Kidney tubule cell (primary cell): ENCODE measurements at places on chromosomes 1 and 21.

DNA sequence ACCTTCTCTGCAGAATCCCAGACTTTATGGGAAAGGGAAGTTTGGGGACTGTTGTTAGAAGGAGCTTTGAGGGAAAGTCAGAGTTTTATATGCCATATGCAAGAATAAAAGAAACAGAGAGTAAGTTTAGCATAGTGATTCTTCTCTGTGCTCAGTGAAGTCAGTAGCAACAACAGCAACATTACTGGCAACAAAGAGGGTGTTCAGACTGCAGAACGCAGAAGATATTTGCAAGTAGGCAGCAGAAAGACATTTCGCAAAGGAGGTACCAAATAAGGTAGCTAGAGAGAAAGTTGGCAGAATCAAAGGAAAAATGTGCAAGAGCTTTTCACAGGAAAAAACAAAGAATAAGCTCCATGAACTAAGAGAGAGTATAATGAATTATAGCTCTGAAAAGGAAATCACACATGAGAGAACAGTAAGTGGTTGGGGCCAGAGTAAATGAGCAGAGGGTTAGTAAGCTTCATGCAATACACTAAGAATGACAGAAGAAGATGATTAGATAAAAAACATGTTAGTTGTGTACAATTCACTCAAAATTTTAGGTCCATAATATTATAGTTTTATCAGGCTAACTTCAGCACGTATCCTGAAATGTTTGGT is 98.1 kb downstream of the NEGR1 start:
- DNase-seq, result peak; percentile 17

DNA sequence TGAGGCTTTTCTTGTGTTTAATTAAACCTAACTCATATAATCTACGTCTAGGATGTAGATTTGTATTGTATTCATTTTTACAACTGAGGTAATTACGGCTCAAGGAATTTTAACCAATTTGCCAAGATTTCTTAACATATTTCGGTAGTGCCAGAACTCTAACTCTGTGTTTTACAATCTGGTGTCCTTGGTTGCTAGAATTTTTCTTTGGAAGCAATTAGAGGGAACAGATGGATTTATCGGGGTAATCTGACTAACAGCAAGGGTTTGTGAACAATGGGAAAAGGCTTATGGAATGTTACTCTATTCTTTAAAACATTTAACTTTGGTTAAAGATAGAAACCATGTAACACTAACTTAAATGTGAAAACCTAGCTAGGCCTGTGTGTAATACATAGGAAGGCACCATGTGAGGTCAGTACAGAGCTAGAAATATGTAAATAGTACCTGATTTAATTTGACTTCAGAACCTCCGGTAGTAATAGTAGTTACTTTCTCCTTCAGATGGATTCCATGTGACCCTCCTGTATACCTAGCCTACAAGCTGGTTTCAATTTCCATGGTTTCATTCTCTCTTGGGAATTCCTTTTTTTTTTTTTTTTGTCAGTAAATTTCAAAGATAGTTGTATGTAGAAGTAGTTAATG is 1.2 kb downstream of the MTF2 start:
- DNase-seq, result peak; percentile 79

- peak; percentile 57 for DNase-seq
Measured at GRCh38 chr21:26405071-26405470, 168.0 kb downstream of the CYYR1 start.

DNA sequence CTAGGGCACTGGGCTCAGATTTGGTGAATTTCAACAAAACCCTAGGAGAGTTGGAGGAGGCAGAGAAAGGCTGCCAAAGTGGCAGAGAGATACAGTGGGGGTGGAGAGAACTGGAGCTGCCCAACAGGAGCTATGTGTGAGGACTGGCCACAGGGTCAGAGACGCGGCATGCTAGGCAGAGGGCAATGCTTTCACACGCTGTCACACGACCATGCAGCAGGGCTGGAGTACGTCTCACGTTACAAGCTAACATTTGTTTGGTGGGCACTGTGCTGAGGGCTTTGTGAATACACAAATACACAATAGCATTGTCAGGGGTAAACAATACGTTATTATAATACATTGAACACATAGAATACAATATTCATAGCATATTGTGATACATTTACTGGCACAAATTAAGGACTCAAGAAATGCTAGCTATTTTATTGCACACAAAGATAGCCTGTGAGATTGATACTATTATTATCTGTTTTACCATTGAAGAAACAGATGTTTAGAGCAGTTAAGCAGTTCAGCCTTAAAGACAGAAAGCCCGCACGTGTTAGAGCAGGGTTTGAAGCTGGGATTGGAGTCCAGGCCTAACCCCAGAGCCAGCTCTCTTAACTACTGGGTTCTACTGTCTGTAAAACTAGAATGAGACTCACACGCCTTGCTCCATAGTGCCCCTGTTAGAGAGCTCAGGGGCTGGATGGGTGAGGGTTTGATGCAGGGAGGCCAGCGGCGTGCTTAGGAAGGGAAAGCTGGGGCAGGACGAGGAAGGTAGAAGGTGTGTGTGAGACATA is 4.5 kb downstream of the RAB7B start:
- no peak for DNase-seq

DNA sequence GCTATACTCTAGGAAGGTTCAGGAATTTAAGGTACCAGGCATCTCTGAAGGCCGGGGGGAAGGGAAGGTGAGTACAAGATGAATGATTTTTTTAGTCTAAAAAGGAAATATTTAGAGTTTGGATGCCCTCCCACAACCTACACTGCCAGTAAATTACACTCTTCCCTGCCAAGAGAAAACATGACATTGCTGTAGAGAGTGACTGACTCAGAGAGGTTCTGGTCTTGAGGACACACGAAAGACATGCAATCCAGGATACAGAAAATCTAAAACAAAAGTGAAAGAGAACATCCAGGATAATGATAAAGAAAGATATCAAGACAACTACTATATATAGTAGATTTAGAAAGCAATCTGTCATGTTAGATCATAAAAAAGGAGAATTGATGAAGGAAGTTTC is 200.5 kb downstream of the TYW3 start:
- no peak for DNase-seq

GRCh38 chr1:32115496-32115895 is 7.6 kb downstream of the KPNA6 start:
- DNase-seq, result peak; percentile 25

- DNase-seq, result peak; percentile 90
Measured at GRCh38 chr1:45687754-45688740, at the start of gene TMEM69. Gene TMEM69, plus strand, starts transcription at chr1:45688181. Its CDS starts 2,888 bp downstream, at chr1:45691069.

- peak; percentile 94 for DNase-seq
Measured at GRCh38 chr1:206469933-206470691, at the start of gene IKBKE. Gene IKBKE, plus strand, starts transcription at chr1:206470476. Its CDS starts 2,752 bp downstream, at chr1:206473228.

- DNase-seq, result peak; percentile 97
Measured at GRCh38 chr1:85278853-85279314, 2.5 kb upstream of the BCL10 start.

GRCh38 chr1:40143891-40144575 is 17.2 kb upstream of the RLF start:
- peak; percentile 72 for DNase-seq

DNA sequence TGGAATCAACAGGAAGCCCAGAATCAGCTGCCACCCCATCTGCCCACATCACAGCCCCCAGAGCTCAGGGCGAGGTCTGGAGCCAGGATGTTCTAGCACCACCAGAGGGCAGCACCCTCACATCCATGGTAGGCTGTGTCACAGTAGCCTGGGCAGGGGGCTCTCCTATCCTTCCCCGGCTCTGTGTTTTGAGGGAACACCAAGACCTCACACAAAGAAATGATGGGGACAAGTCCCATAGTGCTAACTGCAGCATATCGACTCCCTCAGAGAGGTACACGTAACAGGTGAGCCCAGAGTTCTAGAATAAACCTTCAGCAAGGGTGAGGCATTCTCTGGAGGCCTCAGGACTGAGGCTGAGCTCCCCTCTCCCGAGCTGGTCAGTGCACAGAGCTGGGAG is 2.3 kb upstream of the KCNC4 start:
- DNase-seq, result peak; percentile 57

- DNase-seq, result peak; percentile 37
Measured at GRCh38 chr1:212290608-212291007, 5.4 kb downstream of the PPP2R5A start.

DNA sequence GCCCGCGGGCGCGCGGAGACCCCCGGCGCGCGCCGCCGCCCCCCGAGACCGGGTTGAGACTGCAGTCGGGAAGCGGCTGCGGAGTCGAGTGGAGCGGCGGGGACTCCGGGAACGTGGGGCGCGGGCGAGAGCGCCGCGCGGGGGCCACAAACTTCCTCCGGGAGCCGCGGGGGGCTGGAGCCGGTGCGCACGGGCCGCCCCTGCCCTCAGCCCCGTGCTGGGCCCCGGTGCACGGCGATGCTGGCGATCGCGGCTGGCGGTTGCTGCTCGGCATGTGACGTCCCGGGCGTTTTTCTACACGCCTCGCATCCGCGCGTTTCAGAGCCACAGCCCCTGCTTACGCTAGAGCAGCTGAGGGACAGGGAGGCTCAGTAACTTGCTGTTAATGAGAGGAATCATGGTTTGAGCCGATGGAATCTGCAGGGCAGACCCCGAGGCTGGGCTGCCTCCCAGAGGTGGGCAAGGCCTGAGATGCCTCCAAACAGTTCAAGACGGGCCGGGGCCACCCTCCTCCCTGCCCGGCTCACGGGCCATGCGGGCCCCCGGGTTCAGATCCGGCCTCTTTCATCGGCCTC is 520 bp downstream of the TMEM201 start:
- peak; percentile 32 for DNase-seq

GRCh38 chr21:37907076-37907475 is 9.2 kb downstream of the KCNJ6 start:
- DNase-seq, result peak; percentile 43

DNA sequence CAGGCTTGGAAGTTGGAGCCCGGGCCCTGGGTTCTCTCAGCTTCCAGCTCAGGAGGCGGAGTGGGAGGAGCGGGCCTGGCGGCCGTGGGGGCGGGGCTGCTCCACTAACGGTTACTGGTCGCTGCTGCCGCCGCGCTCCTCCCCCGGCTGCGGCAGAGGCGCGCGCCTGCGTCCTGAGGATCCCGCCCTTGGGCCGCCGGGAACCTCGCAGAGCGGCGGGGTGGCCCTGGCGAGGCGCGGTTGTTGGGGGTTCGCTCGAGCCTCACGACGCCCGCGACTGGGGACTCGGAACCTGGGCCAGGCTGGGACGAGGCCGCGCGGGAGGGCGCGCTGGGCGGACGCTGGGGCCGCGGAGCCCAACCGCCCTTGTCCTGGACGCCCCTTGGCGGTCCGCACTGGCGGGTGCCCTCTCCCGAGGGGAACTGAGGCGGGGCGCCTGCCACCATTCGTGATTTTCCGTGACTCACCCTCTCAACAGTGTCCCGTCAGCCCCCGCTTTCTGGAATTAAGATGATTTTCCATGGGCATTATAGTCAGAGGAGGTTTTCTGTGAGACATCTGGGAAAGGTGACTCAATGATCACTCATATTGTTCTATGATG is 34.1 kb downstream of the OR2G3 start:
- no peak for DNase-seq

GRCh38 chr1:186302381-186302920 is 72.6 kb downstream of the TPR start:
- no peak for DNase-seq

GRCh38 chr1:107459204-107459904 is 318.5 kb downstream of the NTNG1 start:
- DNase-seq, result no peak

- peak; percentile 93 for DNase-seq
Measured at GRCh38 chr21:45405819-45406762, 1.1 kb downstream of the COL18A1 start.

DNA sequence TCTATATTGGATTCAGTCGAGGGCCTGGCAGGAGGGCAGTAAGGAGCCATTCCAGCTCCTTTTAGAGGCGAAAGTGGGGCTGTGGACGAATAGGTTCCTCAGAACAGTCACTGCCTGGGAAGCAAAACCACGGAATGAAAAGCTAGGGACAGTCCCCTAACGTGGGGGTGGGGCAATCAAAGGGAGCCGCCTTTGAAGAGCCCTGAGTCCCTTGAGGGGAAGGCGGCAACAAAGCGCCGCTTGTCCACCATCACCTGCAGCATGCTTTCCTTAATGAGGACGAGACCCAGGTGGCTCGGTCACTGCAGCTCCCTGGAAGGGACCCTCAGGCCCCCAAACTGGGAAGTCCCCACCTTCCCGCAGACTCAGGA is 184.7 kb downstream of the ETS2 start:
- DNase-seq, result no peak

GRCh38 chr1:152112101-152112884 is 3.0 kb downstream of the TCHH start:
- DNase-seq, result peak; percentile 36
